ENCODE measurements at places on chromosomes 2 and 18.
A peak's percentile ranks its signal among the peaks of the same experiment; 100 is the strongest.

- no peak for DNase-seq
Observed at GRCh38 chr18:45167631-45168280, 447.5 kb upstream of the SLC14A2 start.

DNA sequence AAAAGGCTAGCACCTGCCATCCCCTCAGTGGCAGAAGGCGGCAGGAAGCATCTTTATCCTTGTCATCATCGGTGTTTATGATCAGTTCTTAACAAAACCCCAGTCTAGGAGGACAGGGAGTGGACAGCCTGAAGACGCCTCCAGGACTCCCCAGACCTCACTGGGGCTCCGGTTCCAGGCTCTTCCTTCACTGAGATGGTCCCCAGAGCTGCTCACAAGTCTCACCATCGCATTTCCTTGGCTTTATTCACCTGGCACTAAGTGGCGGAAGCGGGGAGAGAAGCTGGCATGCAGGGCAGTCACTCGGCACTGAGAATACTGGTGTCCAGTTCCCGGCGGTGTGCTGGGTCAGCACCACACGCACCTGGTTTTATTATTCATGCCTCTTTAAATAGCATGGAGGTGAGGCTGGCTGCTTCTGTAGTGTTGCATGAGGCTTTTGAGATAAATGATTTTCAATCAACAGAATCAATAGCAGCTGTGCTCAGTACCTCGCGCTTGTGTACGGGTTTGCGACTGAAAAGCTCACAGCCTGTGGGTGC lies 68.7 kb downstream of the CABLES1 start:
- no peak for DNase-seq

DNA sequence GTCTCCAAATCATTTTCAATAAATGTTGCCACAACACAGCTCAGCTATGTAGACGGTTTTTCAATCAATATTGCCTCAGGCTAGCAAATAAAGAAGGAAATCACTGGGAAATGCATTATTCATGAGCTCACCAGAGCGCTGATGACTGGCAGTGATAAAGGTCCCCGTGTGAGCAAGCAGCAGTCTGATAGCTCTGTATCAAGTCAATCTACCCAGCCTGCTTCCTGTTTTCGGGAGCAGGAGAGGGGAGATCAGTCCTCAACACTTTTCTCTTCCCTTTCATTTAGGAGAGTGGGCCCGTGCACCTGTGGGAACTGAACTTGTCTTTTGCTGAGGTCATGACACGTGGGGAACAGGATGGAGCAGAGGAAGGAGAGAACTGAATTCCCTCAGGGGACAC lies 253.9 kb upstream of the SIX2 start:
- no peak for DNase-seq

- no peak for DNase-seq
Observed at GRCh38 chr18:32542221-32542798, 71.6 kb upstream of the GAREM1 start.

- no peak for DNase-seq
Observed at GRCh38 chr2:102724016-102724490, 37.8 kb upstream of the TMEM182 start.

GRCh38 chr2:120369250-120369649 lies 23.3 kb downstream of the INHBB start:
- DNase-seq, result no peak

DNA sequence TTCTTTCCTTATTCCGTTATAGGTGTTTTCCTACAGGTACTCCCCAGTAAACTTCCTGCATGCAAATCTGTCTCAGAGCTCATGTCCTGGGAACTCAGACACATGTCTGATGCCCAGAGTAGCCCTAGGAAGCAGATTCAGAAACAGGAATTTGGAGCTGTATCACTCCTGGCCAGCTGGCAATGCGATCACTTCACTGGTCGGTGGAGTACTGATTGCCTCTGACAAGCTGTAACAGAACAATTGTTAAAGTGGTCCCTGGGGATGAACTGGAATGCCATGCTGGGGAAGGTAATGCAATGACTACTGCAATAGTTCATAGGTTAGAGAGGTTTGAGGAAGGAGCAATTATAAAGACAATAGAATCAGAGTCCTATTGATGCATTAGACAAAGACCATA lies 131.6 kb upstream of the DOCK10 start:
- DNase-seq, result no peak

- no peak for DNase-seq
Observed at GRCh38 chr18:10400534-10401307, 53.7 kb upstream of the APCDD1 start.

- no peak for DNase-seq
Observed at GRCh38 chr18:5787936-5788335, 107.4 kb downstream of the TMEM200C start.

DNA sequence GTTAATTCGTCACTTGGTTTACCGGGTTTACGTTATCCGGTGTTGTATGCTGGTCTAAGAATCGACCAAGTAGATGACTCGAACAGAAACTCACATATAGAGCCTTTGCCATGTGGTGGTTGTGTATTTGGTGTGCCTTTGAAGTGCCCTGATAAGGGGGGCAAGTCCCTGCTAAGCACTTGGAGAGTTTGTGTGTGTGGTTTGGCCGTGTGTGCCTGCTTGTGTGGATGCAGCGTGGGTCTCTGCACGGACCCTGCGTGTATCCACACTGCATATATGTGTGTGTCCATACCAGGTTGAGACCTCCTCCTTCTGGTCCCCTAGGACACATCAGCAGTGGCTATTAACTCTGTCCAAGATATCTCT lies 2.4 kb upstream of the CELF4 start:
- no peak for DNase-seq

DNA sequence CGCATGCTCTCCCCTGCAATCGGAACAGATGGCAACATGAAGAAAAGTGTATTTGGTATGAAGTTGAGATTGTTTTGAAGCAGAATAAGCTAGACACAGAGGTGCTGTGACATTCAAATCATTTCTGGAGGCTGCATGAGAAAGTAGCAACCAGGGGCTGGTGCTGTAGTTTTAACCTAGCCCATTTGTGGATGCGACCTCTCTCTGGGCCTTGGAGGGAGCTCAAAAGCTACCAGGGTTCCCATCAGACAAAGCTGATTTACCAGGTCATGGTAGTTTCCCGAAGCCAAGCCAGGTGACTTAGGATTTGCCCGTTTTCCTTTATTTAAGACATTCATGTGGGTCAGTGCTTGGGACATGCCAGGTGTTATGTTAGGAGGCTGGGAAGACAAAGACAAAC lies 77.5 kb downstream of the CIB4 start:
- DNase-seq, result no peak

GRCh38 chr18:32618546-32618945 lies 147.9 kb upstream of the GAREM1 start:
- DNase-seq, result no peak

- peak; percentile 60 for DNase-seq
Observed at GRCh38 chr2:27322301-27322765, 564 bp downstream of the MPV17 start.

DNA sequence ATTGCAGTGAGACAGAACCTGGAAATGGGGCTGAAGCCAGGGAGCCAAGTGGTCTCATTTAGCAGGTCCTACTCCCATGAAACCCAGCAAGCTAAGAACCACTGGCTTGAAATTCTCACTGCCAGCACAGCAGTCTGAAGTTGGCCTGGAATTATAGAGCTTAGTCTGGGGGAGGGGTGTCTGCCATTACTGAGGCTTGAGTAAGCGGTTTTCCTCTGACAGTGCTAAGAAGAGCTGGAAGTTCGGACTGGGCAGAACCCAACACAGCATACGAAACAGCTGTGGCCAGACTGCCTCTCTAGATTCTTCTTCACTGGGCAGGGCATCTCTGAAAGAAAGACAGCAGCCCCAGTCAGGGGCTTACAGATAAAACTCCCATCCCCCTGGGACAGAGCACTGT lies 305.7 kb upstream of the SETBP1 start:
- no peak for DNase-seq

DNA sequence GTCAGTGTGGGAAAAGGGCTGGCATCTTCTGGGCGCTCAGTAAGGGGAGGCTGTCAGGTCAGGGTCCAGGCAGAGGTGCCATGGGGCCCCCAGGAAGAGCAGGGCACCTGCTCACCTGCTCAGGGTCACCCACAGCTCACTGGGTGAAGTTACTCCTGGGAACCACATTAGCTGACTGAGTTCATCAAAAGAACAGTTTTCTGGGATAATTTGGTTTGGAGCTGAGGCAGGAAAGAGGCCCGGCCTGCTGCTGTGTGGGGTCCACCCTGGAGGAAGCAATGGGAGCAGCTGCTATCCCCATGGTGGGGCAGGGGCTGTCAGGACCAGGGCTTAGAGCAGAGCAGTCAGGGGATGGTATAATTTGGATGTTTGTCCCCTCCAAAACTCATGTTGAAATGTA lies 97.2 kb upstream of the GPC1 start:
- DNase-seq, result no peak

All from lower lobe of right lung (tissue), 2 donors.